ENCODE measurements at places on chromosomes 5 and 9. TPM values are rescaled to one million over a fixed set of nuclear protein-coding genes. Genes with fewer than 3 reads are reported as not detected.

Gene AFAP1L1
- 40.1 TPM for polyA plus RNA-seq

- DNase-seq, result peak; percentile 83
These were observed 577 bp downstream of the AP3S1 start for GRCh38 chr5:115842089-115842935.

- DNase-seq, result no peak
These were observed 640 bp downstream of the SURF4 start for GRCh38 chr9:133375116-133375723.

DNA sequence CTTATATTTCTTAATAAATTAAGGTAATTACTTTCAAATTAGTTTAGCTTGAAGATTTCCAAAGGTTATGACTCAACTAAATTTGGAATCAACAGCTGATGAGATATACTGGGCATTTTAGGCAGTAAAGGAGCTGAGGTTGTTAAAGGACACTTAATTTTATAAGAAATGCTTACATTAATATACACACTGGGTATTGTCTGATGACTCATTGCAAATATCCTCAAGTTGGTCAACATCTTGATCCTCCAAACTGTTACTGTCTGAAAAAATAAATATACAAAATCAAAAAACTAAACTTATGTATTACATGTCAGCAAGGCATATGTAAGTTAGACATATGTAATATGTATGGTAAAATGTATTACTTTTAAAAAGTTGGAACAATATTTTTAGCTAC is 3.4 kb downstream of the GFM2 start:
- DNase-seq, result no peak

GRCh38 chr5:172442592-172442991 is 11.7 kb downstream of the SH3PXD2B start:
- DNase-seq, result no peak

Gene TSC1
- polyA plus RNA-seq, result 33.4 TPM

DNA sequence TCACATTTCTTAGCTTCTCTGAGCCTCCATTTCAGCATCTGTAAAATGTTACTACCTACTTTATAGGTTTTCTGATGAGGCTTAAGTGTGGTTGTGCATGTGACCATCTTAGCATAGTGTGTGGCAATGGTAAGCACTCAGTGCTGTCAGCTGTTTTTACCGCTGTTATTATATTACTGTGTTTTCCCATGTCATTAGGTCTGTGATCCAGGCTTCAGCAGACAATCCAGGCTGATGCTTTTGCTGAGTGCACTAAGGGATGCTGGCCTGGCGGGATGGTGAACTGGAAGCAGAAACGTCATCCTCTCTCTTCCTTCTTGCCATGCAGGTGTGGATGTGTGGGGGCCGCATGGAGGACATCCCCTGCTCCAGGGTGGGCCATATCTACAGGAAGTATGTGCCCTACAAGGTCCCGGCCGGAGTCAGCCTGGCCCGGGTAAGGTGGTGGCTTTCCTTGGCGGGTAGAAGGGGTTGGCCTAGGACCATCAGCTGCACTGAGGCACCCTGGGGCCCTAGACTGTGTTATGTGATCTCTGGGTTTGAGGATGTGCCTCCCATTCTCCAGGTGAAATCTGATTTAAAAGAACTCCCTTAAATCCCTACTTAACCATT is 41.9 kb upstream of the SAP30L start:
- no peak for DNase-seq
